ENCODE measurements at places on chromosomes 7 and 10. TPM values are rescaled to one million over a fixed set of nuclear protein-coding genes. Genes with fewer than 3 reads are reported as not detected.

FERD3L gene
- total RNA-seq: not detected

EPDR1 gene
- 1.0 TPM for total RNA-seq

ANKRD7 gene
- not detected for total RNA-seq

SFTPA1 gene
- 3.5 TPM for total RNA-seq

ZSCAN25 gene
- 34.1 TPM for total RNA-seq
